Femur (tissue), 1 donor: ENCODE measurements at places on chromosomes 6 and 20.

- DNase-seq, result no peak
Measured at GRCh38 chr20:33645072-33645358, 17.1 kb upstream of the C20orf144 start.

DNA sequence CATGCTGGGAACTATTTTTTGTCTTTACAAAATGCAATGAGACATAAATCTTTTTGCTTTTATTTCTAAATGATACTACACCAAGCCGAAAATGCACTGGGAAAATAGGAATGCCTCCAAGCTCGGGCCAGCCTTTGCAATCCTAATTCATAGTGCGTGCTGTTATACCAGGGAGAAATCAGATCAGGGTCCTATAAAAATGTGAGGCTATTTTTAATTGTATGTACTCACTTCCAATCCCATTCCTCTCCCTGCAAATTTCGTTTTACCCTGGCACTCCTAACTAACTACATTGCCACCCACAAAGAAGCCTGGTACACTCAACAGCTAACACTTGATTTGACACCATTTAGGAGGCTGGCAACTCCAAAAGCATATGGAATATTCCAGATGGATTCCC lies 350.6 kb upstream of the ZFP64 start:
- no peak for DNase-seq

- DNase-seq, result no peak
Measured at GRCh38 chr6:56346958-56347357, 99.6 kb upstream of the COL21A1 start.

- DNase-seq, result no peak
Measured at GRCh38 chr20:6074145-6074561, 20.3 kb upstream of the LRRN4 start.

DNA sequence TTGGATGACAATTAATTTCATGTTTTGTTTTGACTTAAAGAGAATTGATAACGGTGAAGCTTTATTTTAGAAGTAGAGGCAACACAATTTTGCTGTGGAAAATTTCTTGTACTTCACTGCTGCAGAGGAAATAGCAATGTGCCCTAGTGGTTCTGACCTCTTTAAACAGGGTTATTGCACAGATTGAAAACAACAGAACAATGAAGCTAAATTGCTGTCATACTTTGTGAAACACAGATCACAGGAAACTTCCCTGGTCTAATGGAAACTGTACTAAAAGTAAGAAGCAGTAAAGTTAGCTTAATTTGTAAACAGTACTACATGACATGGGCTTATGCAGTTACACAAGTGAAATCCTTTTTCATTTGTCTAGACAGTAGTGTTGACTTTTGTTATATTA lies 31.3 kb downstream of the OR2A4 start:
- no peak for DNase-seq

- no peak for DNase-seq
Measured at GRCh38 chr6:163008626-163009025, 280.9 kb downstream of the PACRG start.

- DNase-seq, result no peak
Measured at GRCh38 chr6:34373511-34373910, 19.0 kb downstream of the NUDT3 start.

DNA sequence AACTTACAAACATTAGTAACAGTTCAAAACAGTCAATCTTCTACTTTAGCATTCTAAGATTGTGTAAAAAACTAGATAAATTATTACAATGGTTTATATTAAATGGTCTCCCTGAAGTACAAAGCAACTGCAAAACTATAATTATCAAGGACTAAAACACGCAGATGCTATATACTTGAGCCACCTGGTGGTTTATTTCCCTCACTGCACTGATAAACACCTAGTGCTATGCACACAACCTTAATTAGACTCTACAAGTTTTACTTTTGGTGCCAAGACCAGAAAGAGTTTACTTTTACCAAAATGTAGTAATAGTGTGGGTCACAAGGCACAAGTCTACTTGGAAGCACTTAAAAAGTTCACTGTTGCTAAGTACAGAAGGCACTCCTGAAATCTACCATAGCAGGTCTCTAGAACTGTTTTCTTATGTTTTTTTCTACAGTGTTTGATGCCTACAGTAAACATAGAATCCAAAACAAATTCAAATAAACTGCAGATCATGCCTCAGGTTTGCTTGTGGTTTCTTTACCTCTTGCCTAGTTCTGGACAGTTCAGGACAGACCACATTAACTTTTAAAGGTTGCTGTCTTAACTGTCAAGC lies 49.2 kb downstream of the GMDS start:
- no peak for DNase-seq

DNA sequence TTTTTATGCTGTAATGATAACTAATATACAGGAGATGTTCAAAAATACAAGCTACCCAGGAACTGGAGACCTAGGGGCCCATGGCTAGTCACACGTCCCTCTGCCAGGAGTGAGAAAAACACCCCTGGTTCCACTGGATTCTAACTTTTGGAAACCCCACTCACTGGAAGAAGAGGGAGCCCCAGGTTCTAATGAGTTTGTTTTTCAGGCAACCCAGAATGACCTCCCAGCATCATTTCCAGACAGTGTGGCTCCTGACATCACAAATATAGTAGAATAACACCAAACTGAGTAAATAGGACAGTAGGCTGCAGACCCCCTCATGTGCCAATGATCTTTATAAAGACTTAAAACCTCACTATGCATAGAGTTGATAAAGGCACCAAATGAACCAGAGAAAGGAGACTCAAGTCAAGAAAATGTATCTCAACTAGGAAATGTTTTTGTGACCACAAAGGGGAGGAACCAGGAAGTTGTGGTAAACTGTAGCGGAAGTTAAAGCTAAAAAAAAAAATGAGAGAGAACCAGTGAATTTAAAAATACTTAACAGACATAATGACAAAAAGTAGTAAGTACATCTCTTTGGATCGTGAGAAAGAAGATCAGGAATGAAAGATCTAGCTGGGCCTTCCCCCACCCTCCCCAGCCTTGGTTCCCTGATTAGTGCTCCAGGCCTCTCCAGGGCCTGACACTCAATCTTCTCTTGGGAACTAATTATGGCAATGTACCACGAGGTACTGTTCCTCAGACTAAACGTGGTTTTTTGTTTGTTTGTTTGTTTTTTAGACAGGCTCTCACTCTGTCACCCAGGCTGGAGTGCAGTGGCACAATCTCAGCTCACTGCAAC lies 19.8 kb downstream of the HLA-E start:
- DNase-seq, result no peak
